Germinal center (tissue), 1 donor: ENCODE measurements at places on chromosomes 4 and X.

GRCh38 chrX:119687661-119688413 lies 5.1 kb downstream of the SEPTIN6 start:
- no peak for DNase-seq

DNA sequence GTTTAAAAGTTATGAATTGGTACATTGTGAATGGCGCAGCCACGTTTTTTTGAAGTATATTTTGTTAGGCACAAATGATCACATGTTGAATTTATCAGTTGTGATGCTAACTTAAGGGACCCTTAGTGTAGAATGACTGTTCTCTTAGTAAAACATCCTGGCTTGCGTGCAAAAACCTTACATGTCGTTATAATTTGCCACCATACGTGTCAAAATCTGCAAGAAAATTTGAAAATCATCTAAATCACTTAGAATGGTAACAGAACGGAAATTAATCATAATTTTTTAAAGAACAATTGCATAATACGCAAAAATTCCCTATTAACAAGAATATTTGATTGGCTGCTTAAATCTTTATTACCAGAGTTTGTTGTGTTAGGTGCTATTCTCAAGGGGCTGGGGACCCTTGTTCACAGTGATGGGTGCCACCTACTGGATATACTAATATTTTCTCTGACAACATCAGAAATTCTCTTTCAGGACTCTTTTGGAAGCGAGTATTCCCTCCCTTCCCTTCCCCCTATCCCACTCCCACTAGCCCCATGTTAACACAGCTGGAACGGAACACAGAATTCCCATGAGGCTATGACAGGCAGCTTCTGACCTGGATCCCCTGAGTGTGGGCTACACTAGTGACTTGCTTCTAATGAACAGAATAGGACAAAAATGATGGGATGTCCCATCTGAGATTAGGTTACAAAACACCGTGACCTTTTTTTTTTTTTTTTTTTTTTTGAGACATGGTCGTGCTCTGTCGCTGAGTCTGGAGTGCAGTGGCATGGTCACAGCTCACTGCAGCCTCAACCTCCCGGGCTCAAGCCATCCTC lies 71.8 kb downstream of the SUPT20HL2 start:
- DNase-seq, result peak; percentile 34

DNA sequence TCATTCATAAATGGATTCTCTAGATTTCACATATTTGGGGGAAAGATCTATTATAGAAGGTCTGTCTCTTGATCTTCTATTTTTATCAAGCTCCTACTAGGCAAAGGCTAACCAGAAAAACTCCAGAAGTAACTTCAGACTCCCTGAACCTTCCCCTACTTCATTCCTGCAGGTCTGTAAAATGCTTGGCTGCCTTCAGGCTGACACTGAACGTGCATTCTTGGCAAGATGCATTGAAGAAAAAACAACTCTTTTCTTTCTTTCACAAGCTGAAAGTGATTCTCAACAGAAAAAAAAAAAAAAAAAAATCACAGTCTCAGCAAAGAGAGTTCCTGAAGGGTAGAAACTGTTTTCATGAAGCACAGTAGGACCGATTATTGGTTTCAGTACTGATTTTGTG lies 12.7 kb downstream of the OPHN1 start:
- DNase-seq, result no peak

DNA sequence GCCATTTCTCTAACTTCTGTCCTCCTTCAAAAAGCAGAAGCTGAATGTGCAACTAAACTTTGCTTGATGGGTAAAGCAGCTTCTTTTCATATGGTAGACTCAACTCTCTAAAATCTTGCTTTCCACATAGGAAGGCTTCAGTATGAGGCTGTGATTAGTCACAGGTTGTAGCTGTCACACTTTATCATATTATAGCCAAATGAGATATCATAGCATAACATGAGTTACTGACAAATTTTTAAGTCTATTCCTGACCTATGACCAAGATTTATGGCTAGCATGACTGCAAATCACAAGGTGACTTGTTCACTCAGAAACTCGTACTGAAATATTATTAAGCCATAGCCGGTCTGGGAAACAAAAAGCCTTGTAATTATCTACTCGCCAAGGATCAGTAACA lies 998.6 kb downstream of the RPA4 start:
- DNase-seq, result no peak

- no peak for DNase-seq
Measured at GRCh38 chr4:136590440-136590839, 941.9 kb downstream of the PCDH18 start.

DNA sequence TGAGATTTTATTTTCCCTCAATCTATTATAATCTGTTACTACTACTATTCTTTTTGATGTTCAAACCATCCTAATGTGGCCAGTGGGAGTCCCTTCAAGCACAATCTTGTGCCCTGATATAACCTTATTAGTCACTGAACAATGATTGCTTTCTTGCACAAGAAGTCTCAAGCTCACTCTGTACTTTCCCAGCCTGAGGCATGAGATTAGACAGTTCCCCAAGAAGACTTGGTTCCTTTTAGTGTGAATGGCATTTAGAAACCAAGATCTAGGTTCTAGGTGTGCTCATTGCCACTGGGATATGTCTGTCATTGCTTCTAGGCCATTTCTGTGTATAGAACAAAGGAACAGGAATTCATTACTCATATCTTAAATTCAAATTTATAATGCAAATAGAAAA lies 28.0 kb upstream of the RBM41 start:
- no peak for DNase-seq

DNA sequence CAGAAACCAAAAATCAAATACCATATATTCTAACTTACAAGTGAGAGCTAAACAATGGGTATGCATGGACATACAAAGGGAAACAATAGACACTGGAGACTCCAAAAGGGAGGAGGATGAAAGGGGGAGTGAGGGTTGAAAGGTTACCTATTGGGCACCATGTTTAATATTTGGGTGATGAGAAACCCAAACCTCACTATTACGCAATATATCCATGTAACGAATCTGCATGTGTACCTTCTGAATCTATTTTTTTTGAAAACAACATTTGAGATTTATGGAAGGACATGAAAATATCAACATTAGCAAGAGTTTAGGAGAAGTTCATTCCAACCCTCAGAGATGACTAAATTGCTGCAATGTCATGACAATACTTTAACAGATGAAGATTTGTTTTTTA lies 586.1 kb downstream of the GBA3 start:
- no peak for DNase-seq

GRCh38 chr4:73844806-73845205 lies 8.3 kb upstream of the PF4V1 start:
- no peak for DNase-seq

DNA sequence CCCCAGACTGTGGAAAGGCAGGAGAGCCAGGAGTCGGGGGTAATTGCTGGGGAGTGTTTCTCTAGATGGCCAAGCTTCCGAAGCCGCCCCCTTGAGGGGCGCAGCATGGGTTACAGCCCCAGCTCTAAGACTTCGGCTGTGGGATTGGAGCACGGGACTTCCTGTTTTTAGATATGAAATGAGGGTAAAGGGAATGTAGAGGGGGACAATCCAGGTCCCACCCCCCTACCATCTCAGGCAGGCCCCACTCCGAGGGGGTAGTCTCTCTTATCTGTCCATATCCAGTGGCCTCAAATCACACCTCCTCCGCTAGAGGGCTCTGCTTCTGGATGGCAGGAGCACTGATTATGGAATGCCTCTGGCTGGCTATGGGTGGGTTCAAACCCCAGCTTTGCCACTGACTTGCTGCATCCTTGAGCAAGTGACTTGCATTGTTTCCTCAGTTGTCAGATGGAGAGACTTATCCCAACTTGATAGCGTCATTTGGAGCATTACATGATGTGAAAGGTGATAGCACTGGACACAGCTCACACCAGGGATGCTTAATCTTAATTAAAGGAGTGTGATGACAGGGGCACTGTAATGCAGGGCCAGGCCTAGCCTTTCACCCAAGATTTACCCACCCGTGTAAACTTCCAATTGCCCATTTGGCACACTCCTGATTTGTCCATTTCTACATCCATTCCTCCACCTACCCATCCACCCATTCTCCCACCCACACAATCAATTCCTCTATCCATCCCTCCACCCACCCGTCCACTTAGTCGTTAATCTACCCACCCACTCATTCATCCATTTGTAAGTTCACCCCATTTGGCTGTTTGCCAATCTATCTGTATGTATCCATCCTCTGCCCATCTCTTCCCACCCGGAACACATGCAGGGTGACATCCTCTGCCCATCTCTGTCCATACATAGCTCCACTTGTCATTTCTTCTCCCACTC lies 848 bp upstream of the KCND1 start:
- DNase-seq, result peak; percentile 18

- DNase-seq, result no peak
Measured at GRCh38 chrX:7052541-7052940, 95.0 kb upstream of the STS start.

GRCh38 chr4:180650273-180650672 lies 1592.9 kb upstream of the TENM3 start:
- DNase-seq, result no peak

- no peak for DNase-seq
Measured at GRCh38 chr4:117900832-117901231, 133.5 kb upstream of the NDST3 start.

GRCh38 chr4:25888781-25889180 lies 25.2 kb upstream of the SMIM20 start:
- no peak for DNase-seq

- no peak for DNase-seq
Measured at GRCh38 chr4:156336511-156336910, 382.8 kb upstream of the CTSO start.

GRCh38 chr4:17528551-17529165 lies 13.7 kb downstream of the CLRN2 start:
- DNase-seq, result no peak

GRCh38 chrX:31021537-31021936 lies 50.3 kb downstream of the FTHL17 start:
- DNase-seq, result no peak

- DNase-seq, result no peak
Measured at GRCh38 chr4:11743236-11743635, 314.5 kb upstream of the HS3ST1 start.

DNA sequence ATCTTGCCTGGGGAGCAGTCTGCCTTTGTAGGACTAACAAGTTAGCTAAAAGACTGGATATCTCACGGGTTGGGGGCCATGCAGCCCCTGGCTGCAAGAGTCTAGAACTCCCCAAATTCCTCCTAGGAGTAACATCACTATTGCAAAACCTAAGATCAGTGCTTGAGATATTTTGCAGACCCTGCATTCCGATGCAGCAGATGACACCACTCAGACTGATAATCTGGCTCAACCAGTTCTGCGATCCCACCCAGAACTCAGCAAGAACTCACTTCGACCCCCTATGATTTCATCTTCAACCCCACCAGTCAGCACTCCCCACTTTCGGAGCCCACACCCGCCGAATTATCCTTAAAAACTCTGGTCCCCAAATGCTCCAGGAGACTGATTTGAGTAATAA lies 834.0 kb downstream of the C4orf33 start:
- no peak for DNase-seq

DNA sequence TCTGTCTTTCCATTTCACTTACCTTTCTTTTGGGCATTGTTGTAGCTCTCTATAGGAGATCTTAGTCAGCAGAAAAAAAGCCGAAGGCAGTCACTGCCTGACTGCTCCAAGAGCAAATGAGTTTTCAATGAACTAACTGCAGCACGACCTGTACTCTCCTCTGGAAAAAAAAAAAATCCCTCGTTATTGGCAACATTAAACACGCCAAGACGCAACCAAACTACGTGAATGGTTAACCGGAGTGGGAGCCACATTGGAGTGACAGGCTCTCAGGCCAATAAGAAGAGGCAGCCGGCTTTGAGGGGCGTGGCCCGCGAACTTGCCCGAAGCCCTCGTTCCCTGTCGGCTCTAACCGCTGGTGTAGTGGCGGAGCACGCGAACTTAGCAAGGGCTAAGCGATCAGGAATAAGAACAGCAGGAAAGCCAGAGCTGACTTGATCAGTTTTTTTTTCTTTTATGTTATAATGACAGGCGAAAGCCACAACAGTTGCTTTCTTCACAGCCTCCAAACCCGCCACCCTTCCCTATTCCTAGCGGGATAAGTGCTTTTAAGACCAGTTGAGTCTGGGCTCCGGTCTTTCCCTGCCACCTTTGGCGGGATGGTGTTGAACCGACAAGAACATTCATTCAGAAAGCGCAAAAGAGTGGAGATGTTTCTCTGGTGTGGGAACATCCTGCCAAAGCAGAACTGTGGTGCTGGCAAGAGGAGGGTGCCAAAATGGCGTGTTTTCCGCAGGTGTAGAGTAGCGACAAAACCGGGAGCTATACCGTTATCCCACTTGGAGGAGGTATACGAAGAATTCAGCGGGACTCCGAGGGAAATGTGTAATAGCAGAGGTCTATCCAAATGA lies 80.0 kb downstream of the HMGN5 start:
- peak; percentile 85 for DNase-seq

GRCh38 chr4:139903845-139904244 lies 238.2 kb downstream of the MGST2 start:
- DNase-seq, result no peak

GRCh38 chr4:105061731-105062130 lies 84.9 kb upstream of the TET2 start:
- no peak for DNase-seq

GRCh38 chr4:8765084-8765483 lies 106.6 kb downstream of the HMX1 start:
- DNase-seq, result no peak

DNA sequence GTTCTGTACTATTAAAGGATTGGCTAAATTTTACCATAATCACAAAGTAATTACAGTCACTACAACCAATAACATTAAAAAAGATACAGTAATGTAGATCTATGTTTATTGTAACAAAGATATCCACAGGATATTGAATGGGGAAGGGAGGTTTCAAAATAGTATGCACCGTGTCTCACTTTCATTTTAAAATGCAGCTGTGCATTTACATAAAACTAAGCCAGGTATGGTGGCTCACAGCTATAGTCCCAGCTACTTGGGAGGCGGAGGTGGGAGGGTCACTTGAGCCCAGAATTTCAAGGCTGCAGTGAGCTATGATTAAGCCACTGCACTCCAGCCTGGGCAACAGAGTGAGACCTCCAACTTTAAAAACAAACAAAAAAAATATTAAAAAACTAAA lies 8.5 kb downstream of the SRP72 start:
- peak; percentile 33 for DNase-seq

DNA sequence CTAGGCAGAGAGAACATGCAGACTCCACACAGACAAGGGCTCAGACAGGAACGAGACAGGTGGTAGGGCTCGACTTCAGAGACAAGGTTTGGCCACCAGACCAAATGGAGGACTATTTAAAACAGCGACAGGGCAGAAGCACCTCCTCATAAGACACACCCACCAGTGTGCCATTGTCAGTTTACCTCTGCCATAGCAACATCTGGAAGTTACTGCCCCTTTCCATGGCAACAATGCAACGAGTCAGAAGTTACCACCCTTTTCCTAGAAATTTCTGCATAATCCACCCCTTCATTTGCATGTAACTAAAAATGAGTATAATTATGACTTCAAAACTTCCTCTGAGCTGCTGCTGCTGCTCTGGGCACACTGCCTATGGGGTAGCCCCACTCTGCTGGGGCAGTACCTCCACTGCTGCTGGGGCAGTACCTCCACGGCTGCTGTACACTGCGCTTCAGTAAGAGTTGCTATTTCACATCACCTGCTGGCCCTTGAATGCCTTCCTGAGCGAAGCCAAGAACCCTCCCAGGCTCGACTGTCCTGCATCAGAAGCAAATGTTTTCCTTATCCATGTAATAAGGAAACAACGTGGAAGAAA lies 2222.3 kb upstream of the AGA start:
- no peak for DNase-seq
